Neural crest cell (in vitro differentiated cells): ENCODE measurements at places on chromosomes 2 and 18. TPM values are rescaled to one million over a fixed set of nuclear protein-coding genes. Genes with fewer than 3 reads are reported as not detected.

ZNF892 gene
- 18.9 and 20.2 TPM in 2 replicates for total RNA-seq

- no peak for DNase-seq
These were observed 201.0 kb downstream of the NDUFA10 start for GRCh38 chr2:239824046-239824694.

DNA sequence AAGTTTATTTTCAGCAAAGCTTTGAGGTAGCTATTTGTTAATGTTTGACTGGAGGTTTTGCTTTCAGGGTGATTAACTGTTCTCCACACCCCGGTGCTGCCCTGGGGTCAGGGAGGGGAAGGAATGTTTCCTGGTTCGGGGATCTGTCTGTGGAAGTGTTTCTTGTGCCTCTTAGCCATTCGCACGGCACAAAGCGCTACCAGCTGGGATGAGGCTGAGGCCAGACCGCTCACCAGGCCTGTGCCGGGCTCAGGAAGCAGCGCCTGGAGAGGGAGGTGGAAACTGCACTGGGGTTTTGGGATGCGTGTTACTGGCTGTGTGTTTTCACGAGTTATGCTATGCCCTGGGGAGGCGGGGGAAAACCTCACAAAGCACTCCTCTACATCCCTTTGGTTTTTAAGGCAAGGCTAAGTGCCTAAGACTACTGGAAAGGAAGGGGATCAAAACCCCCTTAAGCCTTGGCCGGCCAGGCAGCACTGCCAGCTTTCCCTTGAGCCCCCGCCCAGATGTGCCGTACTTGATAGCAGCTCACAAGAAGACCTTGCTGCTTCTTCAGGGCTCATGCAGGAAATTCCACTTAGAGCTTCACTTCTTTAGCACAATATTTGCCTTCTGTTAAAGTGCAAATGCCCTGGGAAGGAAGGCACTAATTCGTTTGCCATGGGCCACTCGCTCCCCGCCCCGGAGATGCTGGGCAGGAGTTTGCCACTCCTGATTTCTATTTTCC lies 65.7 kb upstream of the CNGA3 start:
- DNase-seq = no peak

- DNase-seq = peak; percentile 20
These were observed 56.3 kb upstream of the MAPRE3 start for GRCh38 chr2:26913999-26914658.

- DNase-seq = no peak
These were observed 1632.8 kb upstream of the CELF4 start for GRCh38 chr18:39198376-39198775.

GRCh38 chr2:159550231-159550630 lies 66.1 kb downstream of the BAZ2B start:
- no peak for DNase-seq

CDH7 gene
- total RNA-seq = 6.3 and 7.3 TPM in 2 replicates

DNA sequence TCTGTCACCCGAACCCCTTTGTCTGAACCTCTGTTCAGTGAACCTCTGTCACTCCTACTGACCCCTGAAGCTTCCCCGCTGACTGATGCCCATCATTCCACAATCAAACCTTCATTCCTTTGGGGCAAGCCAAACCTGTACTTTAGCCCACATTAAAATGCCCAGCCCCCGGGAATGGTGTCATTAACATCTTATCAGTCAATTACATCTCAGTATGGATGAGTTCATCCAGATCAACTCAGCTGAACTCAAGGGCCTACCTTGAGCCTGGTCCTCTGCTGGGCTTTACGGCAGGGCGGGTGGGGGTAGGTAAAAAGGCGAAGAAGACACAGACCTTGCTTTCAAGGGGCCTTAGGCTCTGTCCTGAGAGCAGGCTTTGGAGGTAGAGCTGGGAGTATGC lies 154.4 kb upstream of the SMAD2 start:
- no peak for DNase-seq

- DNase-seq = no peak
These were observed 2.1 kb downstream of the TMEM37 start for GRCh38 chr2:119433636-119434327.

DNA sequence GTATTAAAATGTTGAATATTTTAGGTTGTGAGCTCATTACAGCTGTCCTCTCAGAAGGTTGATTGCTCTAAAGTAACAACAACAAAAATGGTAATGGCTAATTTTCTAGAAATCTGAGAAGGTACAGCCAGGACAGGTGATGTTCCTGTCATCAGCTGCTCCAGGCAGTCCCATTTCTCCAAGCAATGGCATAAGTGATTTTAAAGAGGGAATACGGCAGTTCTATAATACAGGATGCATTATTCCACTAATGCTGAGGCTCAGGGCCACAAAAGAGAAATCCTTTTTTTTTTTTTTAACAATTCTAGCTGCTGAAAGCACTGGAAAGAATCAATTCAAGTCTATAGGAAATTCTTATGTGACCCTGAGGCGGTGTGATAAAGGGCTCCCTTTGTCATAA lies 199.9 kb downstream of the PMAIP1 start:
- DNase-seq = no peak
